ENCODE measurements at places on chromosomes 12 and 14.

- no peak for DNase-seq
Observed at GRCh38 chr14:69587389-69587788, 12.7 kb upstream of the CCDC177 start.

- DNase-seq: no peak
Observed at GRCh38 chr14:87805315-87805723, 187.7 kb downstream of the GALC start.

DNA sequence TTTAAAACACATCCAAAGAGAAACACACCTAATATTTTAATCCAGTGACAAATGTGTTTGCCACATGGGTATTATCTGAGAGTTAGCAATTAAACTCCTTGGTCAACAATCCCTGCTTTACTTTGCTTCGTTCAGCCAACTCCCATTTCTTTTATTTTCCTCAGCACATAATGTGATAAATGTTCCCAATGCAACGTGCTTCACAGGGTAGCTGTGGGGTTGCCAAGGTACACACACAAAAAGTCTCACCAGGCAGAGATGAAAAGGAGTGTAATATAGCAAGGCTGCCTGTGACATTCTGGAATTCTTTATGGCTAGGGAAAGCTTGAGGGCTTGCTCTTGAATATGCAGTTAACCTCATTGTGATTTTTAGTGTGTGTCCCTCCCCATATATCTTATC lies 208.0 kb upstream of the DIO2 start:
- no peak for DNase-seq

GRCh38 chr12:87051621-87052020 lies 795.4 kb upstream of the MGAT4C start:
- DNase-seq: no peak

DNA sequence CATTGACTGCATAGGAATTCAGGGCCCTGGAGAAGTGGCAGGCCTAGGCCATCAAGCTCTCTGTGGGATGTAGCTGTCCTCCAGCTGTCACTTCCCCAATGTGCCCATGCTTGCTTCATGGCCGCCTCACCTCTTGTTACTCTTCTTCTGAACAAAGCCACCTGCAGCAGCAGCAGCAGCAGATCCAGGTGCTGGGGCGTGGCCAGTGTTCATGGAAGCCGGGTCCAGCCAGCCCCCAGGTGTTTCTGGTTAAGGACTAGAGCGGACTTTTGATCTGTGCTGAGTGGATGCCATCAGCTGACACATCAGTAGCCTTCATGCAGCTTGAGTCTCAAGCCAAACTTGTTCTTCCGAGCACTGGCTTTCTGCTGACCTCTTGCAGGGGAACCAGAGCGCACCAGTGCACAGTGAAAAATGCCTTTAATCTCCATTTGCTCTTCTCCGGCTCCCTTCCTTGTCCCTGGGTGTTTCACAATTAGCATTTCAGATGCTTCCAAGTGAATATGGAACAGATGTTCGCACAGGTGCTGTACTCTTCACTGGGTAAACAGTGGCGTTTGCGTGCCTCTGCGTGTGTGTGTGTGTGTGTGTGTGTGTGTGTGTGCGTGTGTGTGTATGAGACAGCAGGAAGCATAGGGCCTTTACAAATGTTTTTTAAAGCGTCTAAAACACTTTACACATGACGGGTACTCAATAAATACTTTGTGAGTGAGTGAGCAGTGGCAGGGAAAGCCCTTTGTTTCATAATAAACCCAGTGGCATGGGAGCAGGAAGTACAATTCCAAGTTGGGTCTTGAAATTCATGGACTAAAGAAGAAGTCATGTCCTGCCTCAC lies 20.1 kb downstream of the TPCN1 start:
- peak; percentile 56 for DNase-seq

DNA sequence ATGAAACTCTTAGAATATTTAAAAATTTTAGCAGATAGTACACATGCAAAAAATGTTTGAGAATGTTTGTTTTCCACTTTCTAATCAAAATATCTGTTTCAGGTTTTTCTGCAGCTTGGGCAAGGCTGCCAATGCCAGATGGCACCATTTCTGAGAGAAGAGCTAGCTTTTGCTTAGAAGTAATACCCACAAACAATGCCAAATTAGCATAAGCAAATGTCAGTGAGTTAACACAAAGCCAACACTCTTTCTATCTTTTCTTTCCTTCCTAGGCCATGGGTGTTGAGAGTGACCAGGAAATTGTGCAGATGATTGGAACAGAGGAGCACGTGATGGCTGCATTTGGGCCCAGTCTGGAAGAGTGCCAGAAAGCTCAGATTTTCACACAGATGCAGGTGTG lies 35.2 kb downstream of the POLR3B start:
- DNase-seq: no peak

DNA sequence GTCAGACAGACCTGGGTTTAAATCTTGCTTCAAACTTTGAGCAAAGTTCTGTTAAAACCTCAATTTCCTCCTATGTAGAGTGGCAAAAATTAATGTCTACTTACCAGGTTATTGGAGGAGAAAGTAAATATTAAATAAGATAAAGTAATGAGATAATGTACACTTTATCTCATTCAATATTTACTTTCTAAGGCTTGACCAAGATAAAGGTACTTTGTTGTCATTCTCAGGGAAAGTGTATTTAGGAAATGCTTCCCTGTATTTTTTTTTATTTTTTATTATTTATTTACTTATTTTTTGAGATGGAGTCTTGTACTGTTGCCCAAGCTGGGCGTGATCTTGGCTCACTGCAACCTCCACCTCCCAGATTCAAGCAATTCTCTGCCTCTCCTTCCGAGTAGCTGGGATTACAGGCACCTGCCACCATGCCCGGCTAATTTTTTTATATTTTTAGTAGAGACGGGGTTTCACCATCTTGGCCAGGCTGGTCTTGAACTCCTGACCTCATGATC lies 4.7 kb downstream of the FAM161B start:
- DNase-seq: no peak

DNA sequence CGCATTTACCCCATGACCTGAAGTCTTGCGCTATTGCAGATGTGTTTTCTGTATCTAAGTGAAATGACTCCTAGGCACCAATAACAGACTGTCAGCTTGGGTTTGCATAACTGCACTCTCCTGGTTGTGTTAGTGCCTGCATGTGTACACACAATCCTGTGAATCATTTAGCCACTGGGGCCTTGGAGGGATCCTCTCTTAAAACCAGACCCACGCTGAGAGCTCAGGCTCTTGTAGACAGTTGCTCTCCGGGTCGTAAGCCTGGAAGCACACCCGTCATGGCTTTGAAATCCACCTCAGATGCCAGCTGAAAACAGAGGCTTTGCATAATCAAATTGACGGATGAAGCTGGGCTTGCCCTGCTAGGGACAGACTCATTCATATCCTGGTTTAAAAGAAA lies 79.2 kb upstream of the RBM19 start:
- no peak for DNase-seq

- DNase-seq: no peak
Observed at GRCh38 chr14:85542623-85543022, 12.7 kb downstream of the FLRT2 start.

DNA sequence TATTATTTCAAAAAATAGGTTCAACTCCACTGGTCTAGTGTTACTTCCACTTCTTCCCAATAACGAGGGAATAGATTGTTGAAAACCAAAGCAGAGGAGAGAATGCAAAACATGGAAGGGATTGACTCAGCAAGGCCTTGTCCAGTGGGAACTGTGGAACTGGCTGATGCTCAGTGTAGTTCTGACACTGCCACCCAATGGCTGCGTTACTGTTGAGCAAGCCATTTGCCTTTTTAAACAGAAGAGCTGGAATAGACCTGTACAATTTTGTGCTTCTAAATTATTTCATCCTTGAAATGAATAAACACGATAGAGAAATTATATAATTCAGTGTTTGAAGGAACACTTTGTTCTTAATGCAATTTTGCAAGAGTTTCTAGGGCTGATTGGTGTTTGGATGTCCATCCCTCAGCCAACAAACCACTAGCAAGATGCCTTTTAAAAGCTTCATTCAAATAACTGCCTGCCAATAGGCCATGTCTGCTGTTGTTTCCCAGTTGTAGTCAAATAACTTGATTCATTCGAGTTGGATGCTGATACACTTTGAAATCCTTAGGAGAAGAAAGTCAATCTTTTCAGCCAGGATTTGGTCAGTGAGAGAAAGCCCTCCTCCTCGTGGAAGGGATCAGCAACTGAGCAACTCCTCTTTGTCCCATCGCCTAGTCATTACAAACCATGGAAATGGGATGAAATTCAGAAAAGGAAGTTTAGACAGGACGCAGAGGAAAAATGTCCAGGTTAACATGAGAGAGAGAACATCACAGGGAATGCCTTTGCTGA lies 7.3 kb upstream of the MGP start:
- DNase-seq: no peak

- DNase-seq: no peak
Observed at GRCh38 chr12:88726806-88727720, 146.8 kb upstream of the KITLG start.

DNA sequence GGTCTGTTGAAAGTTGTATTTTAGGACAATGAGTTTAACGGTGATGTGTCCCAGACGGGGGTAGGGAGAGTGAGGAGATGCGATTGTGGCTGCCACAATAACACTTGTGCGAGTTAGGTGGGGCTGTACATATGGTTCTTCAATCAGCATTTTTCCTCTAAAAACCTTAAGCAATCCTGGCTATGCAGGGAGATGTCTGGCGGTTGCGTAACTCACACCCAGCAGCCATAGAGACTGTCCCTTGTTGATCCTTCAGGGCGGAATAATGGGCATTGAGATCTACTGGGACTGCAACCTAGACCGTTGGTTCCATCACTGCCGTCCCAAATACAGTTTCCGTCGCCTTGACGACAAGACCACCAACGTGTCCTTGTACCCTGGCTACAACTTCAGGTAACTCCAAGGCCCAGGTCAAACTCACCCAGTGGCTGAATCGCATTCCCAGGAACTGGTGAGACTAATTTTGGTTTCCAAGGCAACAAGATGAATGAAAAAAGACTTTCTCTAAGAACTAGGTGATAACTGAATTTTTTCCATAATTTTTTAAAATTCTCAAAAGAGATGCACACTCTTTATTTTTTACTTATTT lies 34.6 kb downstream of the P2RX7 start:
- DNase-seq: no peak

- DNase-seq: no peak
Observed at GRCh38 chr14:68390741-68391140, 402.1 kb downstream of the ZFP36L1 start.

DNA sequence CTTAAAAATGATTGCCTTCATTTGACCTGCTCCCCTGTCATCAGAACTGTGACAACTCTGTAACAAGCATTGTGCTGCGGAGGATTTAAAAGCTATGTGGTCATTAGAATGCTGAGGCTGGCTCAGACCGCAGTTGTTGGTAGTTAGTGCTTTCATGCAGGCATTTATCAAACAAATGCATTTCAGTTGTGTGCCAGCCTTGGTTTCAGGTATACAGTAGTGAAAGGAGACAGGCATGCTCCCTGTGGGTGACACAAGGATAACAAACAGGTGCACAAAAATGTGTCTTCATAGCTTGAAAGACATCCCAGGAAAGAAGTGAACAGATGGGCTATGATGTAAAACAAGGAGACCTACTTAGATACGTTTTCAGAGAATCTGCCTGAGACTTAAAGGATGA lies 60.6 kb downstream of the MARK3 start:
- no peak for DNase-seq

DNA sequence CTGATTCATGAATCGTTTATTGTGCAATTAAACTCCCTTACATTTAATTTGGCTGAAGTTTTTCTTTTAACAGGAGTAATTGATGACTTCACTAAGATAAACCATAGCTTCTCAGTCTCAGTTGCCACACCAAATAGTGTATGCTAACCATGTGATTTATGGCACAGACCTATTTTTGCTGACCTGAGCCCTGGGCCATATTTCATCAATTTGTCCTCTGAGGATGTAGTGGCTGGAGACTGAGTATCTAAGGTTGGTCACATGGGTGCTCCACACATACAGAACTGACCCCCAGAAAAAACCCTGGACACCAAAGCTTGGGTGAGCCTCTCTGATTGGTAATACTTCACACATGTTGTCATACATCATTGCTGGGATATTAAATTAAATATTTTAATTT lies 255.1 kb downstream of the NEDD1 start:
- DNase-seq: no peak

GRCh38 chr12:83856803-83857202 lies 1055.8 kb downstream of the SLC6A15 start:
- DNase-seq: no peak

DNA sequence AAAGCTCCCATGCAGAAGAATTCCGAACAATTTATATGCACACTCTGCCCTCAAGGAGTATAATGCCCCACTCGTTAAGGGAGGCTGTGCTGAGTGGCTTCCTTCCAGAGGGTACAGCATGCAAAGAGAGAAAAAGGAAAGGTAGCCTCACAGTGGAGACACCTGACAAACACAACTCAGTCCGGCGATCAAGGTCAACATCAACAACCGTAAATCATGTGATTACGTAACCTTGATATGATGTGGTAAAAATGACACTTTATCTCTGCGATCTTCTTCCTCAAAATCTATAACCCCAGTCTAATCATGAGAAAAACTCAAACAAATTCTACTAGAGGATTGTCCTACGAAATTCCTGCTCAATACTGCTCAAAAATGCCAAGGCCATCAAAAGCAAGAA lies 400.5 kb upstream of the CCDC196 start:
- DNase-seq: no peak

DNA sequence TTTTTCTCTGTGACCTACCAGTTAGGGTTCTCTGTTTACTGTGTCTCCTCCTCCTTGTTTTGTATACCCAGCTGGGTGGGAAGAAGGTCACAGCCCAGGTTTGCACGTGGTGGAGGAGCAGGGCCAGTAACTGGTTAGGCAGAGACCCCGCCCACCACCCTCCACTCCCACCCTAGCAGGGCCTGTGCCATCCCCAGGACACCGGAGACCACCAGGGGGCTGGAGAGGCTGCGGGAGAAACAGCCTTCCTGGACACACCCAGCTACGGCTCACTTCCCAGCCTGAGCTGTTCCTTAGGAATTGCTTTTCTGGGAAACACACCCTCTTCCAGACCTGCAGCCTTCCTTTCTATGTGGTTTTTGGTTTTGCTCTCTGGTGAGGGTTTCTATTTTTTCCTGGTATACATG lies 21.1 kb downstream of the BDKRB2 start:
- no peak for DNase-seq

GRCh38 chr14:97788364-97788763 lies 991.2 kb downstream of the VRK1 start:
- no peak for DNase-seq

Measured in upper lobe of left lung (tissue), 6 donors.